ENCODE measurements at places on chromosomes 1 and 21. TPM values are rescaled to one million over a fixed set of nuclear protein-coding genes. Genes with fewer than 3 reads are reported as not detected.

The ERG gene
- total RNA-seq, result 17.3 TPM

The OR2T35 gene
- not detected for total RNA-seq

The DDR2 gene
- 26.9 TPM for total RNA-seq

The REN gene
- total RNA-seq, result not detected

The DIO1 gene
- not detected for total RNA-seq

The KCNK2 gene
- 0.08 TPM for total RNA-seq

Data from left ventricle myocardium inferior (tissue), 1 donor.